ENCODE measurements at places on chromosomes 13 and 19.

DNA sequence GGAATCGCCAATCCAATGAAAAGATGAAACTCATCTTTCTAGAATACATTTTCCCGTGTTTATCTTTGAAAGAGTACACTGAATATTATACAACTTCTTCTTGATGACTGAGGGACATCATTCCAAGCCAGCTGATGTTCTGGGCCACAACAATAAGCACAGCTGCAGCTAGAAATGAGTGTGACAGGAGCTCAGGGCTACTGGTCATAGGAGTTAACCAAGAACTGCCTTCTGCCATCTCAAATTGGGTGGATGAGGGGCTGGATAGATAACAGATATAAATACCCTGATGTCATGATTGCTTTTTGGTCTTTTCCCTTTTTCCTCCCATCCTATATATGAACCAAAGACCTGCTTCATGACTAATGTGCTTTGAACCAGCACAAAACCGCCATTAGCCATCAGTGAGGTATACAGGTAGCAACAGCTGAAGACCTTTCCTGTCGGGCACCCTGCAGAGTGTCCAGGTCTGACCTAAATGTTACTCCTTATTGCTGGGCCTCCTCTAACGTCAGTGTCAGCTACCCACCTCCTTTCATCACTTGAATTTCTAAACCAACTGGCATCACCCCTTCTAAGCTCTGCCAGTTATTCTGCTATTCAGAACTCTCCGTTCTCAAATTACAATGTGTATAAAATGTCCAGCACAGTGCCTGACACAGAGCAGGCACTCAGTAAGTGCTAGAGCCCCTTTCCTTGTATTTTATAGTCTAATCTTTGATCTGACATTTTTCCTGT is 178.2 kb downstream of the ENOX1 start:
- DNase-seq, result no peak

DNA sequence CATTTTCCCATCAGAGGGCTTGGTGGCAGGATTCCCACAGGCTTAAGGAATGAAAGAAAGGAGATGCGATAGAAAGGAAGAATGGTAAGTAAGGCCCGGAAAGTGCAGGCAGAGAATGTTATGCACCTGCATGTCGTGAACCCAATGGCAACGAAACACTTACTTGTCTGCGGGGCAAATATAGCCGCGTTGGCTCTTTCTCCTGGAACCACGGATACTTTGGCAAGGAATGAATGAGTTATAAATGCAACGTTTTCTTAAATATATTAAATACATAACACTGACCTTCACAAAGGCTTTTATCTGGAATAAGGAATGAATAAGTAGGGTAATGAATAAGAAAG is 192.1 kb downstream of the KATNAL1 start:
- no peak for DNase-seq

- no peak for DNase-seq
These were observed 29.1 kb downstream of the TNFRSF19 start for GRCh38 chr13:23599083-23599925.

DNA sequence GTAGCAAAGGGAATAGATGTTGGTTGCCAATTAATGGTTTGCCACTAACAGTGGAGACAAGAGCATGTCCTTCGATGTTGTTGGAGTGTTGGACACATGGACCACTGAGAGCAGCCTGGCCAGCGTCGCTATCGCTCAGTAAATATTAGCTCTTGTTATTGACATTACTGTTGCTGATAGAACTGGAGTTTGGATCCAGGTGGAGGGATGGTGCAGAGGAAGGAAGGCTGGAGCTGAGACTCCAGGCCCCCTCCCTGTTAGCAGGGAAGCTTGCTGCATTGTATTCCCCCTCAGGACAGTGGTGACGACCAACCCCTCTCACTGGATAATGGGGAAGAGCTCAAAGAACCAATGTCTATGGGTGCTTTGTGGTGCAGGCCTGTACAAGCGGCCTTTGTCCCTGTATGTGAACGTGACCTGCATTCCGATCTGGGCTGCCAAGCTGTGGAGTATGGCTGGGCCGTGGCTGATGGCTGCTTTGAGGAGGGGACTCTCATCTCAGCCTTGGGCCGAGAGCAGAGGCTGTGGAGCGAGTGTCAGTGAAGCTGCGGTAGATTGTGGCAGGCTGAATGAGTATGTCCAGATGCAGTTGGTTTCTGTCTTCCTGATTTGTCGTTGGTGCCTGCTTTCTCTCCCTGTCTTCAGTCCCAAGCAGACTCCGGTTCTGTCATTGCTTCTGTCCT is 7.0 kb downstream of the CLASRP start:
- no peak for DNase-seq

GRCh38 chr13:97627566-97627965 is 193.6 kb downstream of the RAP2A start:
- no peak for DNase-seq

- no peak for DNase-seq
These were observed 307.0 kb downstream of the ZNF536 start for GRCh38 chr19:30679153-30679702.

DNA sequence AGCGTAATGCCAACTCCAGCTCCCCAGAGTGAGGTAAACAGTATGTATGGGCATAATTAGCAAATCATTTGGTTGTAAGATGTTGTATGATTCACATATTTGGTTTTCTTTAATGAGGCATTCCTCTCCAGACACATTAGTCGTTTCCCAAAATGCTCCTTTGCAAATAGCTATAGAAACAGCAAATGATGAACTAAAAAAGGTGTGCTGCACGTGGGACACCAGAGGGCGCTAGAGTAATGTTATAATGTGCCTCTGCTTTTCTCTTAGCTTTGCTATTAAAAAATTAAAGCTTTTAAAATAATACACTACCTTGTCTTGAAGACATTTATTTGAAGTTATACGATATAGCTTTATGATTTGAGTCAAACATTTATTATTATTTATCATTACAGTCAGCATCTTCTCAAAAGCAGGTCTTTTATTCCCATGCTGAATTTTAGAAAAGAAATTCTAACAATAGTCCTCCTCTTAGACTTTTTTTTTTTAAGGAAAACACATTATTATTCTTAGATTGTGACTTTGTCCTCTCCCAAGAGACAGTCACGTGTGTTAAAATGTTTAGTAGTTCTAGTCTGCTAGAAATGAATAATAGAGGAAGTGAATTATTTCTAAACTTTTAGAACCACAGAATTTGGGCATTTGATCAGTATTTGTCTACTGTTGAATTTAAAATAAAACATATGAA is 121.6 kb upstream of the FRY start:
- DNase-seq, result peak; percentile 66

GRCh38 chr19:48656840-48657474 is 11.0 kb upstream of the CA11 start:
- no peak for DNase-seq

DNA sequence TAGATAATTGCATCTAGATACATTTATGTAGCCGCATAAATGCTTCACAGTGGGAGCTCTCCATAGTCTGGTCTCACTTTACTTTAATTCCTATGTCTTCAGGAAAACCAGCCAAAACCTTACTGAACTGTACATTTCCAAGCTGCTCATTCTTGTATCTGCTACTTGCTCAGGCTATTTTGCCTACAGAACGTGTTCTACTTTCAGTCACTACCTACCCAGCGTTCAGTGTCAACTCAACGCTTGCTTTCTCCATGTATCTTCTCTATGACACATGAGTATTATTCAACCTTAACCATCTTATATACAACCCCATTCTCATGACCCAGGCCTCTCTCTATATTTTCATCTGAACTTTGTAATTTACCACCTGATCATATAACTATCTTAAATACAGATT is 101.9 kb downstream of the KLF12 start:
- DNase-seq, result no peak

DNA sequence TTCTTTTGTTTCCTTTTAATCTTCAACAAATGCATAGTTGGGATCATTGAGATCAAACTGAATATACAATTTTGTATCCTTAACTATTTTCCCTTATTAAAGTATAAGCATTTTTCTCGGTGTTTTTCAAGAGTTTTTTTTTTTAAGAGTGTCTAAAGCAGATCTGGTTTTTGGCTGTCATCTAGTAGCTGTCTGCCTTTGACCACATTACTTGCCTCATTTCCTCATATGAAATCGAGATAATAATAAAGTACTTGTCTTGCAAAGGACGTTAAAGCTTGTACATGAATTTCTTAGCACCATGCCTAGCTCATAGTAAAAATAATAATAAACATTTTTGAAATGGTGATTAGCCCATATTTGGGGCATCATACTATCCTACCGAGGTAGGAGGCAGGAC is 121.2 kb downstream of the PDS5B start:
- DNase-seq, result no peak

DNA sequence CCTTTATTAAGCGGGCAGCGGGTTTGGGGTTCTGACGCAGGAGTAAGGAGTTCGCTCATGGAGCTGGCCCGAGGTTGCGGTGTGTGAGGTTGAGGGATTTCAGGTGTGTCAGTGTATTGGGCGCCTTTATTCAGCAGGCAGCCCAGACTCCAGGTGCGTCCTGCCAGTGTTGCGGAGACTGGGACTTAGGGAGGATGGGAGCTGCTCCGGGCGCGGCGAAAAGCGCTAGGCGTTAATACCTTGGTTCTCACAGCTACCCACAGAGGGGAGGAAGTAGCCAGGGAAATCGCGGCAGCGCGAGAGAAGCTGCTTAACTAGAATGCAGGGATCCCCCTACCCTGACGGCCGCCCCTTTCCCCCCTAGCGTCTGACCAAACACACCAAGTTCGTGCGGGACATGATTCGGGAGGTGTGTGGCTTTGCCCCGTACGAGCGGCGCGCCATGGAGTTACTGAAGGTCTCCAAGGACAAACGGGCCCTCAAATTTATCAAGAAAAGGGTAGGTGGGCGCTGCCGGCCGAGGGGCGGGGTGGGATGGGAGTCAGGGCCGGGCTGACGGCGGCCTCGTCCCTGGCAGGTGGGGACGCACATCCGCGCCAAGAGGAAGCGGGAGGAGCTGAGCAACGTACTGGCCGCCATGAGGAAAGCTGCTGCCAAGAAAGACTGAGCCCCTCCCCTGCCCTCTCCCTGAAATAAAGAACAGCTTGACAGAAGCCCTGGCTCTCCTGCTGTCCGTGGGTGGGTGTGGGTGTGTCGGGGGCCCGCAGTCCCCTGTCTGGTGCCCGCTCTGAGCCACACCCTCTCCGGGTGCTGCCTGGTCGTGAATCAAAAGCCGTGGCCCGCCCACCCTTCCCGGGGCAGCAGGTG is 1.1 kb downstream of the RPL36 start:
- DNase-seq, result peak; percentile 83

- no peak for DNase-seq
These were observed 654 bp downstream of the STAP2 start for GRCh38 chr19:4337906-4338440.

- DNase-seq, result peak; percentile 10
These were observed 883 bp downstream of the ZNF441 start for GRCh38 chr19:11767633-11768133.

All from heart left ventricle (tissue), 16 donors.